ENCODE measurements at places on chromosomes 6 and 20.

- no peak for DNase-seq
These were observed 143.3 kb downstream of the MYO6 start for GRCh38 chr6:75892384-75892783.

DNA sequence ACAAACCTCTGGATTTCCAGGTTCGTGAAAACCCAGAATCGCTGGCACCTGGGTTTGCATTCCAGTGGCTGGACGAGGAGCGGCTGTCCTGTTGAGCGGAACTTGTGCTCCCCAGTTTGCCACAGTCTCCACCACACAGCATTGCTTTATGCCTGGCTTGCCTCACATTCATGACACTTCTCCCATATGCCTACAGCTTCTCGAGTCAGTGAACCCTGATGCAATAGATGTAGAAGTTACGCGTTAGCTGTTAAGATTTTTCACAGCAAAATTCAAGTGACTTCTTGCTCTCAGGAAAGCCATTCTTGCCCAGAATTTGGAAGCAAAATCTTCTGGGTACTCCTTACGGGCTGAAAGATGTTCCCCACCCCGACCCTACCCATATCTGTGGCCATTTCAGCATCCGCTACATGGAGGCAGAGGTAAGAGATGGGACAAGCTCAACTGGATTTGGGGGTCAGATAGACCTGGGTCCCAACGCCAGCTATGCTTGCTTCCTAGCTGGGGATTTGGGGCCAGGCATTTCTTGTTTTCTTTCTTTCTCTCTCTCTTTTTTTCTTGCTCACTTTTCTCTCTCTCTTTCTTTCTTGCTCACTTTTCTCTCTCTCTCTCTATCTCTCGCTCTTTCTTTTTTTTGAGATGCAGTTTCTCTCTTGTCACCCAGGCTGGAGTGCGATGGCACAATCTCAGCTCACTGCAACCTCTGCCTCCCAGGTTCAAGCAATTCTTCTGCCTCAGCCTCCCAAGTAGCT is 12.4 kb upstream of the GDAP1L1 start:
- no peak for DNase-seq

DNA sequence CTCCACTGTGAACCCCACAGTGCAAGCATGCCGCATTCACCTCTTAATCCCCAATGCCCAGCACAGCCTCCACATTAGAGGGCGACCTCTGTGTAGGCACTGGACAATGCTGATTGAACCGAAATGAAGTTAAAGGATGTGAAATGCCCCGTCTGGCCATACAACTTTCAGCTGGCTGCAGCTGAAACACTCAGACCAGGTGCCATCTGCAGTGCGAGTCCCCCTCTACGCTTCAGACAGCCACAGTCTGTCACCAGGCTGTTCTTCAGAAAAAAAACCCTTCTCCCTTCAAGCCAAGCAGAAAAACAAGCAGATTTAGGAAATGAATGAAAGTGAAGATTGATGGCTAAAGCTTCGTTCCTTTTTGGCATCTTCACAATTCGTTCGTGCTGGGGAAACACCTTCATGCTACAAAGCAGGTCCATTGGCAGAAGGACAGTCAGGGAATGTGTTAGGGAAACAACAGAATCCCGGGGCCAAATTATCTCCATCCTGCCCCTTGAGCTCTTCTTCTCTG is 44.7 kb downstream of the TNFAIP3 start:
- no peak for DNase-seq

- DNase-seq = no peak
These were observed 4.7 kb downstream of the SLC16A10 start for GRCh38 chr6:111091987-111092386.

DNA sequence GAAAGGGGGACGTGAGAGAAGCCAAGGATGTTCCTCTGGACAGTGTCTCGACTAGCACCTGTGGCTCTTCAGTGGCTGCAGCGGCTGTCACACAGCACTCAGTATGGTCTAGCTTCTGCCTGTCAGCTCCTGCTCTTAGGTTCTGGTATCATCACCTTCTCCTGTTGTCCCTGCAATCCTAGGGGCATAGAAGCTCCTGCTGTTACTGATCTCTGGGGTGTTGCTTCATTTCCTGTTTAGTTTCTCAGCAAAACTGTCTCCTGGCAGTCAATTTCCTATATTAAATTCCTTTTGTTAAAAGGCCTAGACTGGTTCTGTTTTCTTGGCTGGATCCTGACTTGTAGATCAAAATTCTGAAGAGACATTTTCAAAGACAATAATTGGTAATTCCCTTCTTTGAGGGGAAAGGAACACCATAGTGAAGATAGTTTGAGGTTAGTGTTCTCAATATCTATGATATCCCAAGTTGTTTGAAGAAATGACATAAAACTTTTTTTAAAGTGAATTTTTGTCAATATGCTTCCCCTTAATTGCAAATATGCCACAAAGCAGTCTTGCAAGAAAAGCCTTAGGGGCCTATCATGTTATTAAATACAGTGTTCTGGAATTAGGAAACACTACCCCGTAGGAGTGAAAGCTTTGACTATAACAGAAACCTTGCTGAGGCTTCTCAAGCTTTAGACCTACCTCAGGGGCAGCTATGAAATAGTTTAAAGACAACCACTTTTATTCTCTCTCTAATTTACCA is 148.5 kb downstream of the KIF6 start:
- DNase-seq = no peak

DNA sequence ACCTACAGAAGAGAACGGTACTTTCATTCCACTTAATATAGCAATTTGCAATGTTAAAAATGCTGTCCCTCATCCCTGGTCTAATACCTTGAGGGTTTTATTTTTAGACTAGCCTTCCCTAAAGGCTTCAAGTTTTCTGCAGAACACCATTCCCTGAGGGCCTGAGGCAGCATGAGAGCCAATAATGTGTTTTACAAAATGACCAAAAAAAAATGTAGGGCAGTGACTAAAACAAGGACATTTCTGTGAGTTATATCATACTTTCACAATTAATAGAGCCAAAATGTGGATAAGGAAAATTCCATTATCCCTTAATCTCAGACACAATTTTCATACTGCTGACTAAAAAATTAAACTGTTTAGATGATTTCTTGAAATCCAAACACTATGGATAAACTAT is 22.7 kb downstream of the GPR63 start:
- DNase-seq = no peak

DNA sequence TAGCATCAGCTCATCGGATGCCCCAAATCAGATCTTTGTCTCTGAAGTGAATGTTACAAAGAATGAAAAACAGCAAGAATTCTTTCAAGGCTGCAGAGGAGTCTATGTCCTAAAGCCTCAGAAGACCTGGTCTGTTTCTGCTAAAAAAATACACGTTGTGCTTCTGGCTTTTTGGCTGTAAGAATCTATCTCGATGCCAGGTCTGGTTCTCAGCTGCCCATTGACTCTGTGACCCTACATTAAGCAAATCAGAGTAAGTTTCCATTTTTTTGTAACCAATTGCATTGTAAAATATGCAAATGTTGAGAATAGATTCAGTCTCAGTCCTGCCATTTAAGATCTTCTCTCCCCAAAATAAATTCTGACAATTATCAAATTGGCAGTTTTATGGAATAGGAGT is 705.4 kb downstream of the RFPL4B start:
- no peak for DNase-seq

- DNase-seq = no peak
These were observed 74.0 kb upstream of the SULF2 start for GRCh38 chr20:47859278-47859677.

DNA sequence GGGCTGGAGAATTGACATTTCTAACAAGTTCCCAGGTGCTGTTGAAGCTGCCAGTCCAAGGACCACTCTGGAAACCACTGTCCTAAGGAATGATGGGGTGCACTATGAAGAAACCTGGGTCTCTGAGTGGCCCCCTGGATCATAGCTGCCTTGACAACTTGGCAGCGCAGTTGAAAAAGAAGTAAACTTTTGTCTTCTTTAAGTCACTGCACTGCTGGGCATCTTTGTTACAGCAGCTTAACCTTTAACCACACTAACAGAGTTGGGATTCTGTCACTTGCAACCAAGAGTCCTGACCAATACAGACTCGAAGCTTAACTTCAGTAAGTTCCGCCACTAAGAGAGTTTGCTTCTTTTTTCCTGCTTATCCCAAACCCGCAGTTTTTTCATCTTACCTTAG is 8.5 kb upstream of the KCNK15 start:
- no peak for DNase-seq

- no peak for DNase-seq
These were observed 100.4 kb downstream of the JARID2 start for GRCh38 chr6:15346315-15346714.

DNA sequence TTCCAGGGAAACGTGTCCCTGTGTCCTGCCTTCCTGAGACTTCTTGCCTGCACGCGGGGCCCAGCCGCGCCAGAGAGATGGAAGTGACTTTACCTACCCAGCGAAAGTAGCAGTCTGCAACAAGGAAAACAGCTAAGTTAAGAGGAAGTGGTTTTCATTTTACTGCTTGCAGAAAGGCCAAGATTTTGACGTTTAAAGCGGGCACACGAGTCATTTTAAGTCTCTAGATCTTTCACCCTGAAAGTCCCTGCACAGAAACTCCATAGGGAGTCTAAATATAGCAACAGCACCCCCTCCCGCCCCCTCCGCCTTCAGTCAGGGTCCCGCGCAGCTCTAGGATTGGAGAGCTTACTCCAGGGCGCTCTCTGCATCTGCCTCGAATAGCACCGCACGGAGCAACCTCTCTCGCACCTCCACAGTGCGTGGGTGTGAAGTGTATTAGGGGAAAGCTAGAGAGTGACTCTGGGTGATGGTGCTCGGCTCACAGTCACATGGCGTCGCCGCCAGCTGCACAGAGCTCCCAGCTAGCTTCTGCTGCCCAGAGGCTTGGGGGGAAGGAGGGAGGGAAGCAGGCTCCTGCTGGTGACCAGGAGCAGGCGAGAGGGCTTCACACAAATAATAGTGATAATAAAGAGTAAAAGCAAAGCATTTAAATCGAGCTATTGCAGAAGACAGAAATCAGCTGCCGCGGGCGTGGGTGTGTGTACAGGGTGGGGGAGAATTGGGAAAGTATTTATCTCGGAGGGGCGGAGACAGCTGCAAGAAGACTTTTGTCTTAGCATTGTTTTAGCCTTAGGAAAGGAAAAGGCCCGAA is 1.8 kb upstream of the KCNQ5 start:
- peak; percentile 78 for DNase-seq

DNA sequence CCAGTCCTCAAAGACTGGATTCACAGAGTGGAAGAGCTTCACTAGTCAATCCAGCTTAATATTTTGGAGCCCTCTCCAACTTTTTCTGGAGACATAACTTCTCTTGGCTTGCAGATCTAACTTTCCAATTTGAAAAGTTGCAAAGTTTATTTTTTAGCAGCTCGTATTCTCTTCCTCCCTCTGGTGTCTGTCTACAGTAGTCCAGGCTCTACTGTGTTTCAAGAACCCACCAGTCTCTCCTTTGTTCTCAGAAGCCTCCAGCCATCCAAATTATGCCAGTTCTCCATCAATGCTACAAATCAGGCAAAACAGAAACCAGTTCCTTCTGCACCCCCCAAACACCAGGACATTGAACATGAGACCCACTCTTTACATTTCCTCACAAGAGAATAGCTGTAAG is 376.1 kb upstream of the OPRM1 start:
- no peak for DNase-seq

DNA sequence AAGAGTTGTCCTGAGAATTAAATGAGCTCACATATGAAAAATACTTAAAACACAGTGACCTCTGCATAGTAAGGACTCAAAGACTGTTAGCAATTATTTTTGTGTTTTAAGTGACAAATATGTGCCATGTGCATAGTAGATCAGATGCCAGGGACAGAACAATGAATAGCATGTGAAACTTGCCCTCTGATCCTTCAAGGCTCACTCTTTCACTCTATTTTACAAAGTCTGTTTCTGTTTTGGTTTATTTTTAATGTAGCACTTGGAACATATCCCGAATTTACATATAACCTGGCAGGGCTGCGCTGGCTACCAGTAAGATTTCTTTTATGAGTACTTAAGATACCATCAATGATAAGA is 135.5 kb upstream of the TNFAIP3 start:
- no peak for DNase-seq

DNA sequence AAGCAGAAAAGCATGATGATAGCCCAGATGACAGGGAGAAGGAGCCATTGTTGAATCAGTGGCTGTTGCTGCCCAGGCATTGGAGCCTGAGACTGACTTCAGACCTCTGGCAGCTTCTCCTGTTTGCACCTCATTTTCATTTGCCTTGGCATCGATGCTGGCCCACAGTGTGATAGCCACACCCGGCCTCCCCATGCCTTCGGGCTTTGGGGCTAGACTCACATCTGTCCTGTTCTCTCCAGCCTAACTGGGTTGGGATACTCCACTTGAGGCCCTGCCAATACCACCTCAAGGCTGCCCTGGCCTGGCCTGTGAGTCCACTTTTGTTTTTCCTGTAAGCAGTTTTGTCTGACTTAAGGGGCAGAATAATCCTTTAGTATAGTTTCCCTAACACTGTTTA is 140.4 kb downstream of the UST start:
- DNase-seq = no peak

DNA sequence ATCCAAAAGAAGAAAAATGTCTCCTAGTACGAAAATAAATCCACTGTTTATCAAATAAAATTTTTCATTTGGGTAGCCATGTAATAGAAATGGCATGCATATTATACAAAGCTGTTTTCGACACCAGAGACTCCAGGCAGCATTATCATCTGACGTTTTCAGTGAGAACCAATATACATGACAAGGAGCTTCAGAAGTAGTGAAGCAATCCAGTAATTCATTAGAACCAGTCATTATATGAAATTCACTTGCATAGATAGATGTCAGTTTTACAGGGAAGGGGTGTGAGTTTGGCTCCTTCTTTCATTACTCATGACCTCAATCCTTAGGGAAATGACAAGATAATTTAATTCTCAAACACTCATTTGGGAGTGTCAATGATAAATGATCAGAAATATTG is 14.7 kb downstream of the HTR1B start:
- no peak for DNase-seq

DNA sequence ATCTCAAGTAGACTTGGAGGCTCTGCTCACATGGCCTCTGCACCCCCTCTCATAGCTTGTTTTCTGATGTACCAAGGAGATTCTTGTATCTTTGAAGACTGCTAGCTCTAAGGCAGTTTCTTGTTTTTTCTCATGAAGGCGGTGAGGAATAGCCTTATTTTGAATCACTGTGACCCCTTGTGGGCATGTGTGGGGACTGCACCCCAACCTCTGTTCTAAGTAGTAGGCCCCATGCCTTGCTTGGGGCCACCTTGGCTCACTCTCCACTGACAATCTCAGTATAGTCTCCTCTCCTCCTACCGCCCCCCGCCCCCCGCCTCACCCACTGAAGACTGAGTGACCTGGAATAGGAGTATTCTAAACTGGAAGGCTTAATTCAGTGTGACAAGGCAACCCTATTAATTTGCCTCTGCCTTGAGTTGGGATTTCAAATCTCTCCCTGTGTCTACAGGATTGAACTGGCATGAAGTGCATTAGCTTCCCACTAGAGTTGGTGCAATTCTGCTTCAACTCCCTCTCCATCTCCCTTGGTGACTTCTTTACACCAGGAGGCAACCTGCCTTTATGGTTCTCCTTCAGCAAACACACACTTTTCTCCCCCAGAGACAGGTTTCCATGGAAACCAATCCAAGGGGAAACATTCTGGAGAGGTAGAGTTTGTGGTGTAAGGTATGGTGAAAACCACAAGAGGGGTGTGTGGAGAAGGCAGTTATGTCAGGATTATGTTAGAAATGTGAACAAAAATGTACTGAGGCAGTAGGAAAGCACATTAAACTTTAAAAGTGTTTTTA is 75.4 kb upstream of the ECI2 start:
- DNase-seq = peak; percentile 69
